Neural crest cell (in vitro differentiated cells): ENCODE measurements at places on chromosomes 12 and 14. TPM values are rescaled to one million over a fixed set of nuclear protein-coding genes. Genes with fewer than 3 reads are reported as not detected.

DHH gene
- 1.5 TPM in 2 replicates for total RNA-seq

TMTC1 gene
- 13.1 and 13.2 TPM in 2 replicates for total RNA-seq

RDH16 gene
- total RNA-seq: 0.34 and 0.44 TPM in 2 replicates

GRCh38 chr12:108643941-108644810 is 10.5 kb upstream of the SELPLG start:
- DNase-seq: no peak
- H3K36me3 ChIP-seq: peaks cover 10% of the 10 kb centered on the region
- H3K4me3 ChIP-seq: no peak overlapping the region
- H3K4me1 ChIP-seq: peaks cover 28% of the 10 kb centered on the region

GRCh38 chr12:113940357-113941207 is 25.5 kb downstream of the RBM19 start:
- peaks cover 5% of the 10 kb centered on the region for H3K36me3 ChIP-seq
- H3K4me3 ChIP-seq: no peak overlapping the region
- H3K27me3 ChIP-seq: no peaks in the 10 kb centered on the region
- H3K4me1 ChIP-seq: no peaks in the 10 kb centered on the region
